ENCODE measurements at places on chromosomes 3 and 15.

GRCh38 chr15:86236356-86237110 is 156.9 kb downstream of the AGBL1 start:
- DNase-seq, result no peak

- no peak for DNase-seq
These were observed 68.5 kb downstream of the SAMMSON start for GRCh38 chr3:70067860-70068521.

DNA sequence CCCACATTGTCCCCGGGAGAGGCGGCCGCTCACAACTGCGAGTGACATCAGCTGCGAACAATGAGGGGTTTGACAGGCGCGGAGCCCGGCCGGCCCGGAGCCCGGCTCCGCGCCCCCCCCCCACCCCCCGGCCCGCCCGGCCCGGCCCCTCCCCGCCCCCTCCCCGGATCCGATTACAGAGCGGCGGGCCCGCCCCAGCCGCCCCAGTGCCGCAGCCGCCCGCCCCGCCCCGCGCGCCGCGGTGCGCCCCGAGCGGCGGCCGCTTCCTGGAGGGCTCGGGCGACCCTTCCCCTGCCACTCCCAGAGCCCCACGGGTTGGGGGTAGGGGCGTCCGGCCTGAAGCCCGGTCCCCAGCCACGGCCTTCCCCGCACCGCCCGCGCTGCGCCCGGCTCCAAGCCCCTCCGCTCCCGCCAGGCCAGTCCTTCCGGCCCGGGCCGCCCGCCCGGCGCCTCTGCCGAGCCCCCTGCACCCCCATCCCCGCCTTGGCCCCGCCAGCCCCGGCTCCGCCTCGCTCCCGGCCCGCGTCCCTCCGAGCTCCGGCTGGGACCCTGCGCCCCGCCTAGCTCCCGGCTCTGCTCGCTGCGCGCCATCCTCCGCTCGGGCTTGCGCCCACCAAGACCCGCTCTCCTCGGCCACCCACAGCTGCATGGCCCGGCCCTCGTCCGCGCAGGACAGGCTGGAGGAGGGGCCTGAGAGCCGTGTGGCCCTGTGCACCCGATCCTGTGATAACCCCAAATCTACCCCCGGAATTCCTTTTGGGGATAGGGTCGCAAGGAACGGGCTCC is at the start of gene PCBP4:
Gene PCBP4, minus strand, starts transcription at position 71 of the 786 bp plus-strand sequence. CDS start 6,214 bp downstream, outside the sequence.
- no peak for DNase-seq

- DNase-seq, result no peak
These were observed 140.7 kb downstream of the IMPG2 start for GRCh38 chr3:101179637-101180036.

GRCh38 chr3:29067007-29067406 is 213.9 kb upstream of the RBMS3 start:
- DNase-seq, result no peak

- no peak for DNase-seq
These were observed 29.1 kb downstream of the SCG5 start for GRCh38 chr15:32670623-32671022.

GRCh38 chr3:105137911-105138310 is 228.8 kb upstream of the ALCAM start:
- no peak for DNase-seq

GRCh38 chr15:33852570-33852969 is 115.7 kb upstream of the CHRM5 start:
- no peak for DNase-seq

All from stimulated activated CD8-positive, alpha-beta memory T cell treated with anti-CD3 and anti-CD28 coated beads, Interleukin-4, amount 100 ng/mL, for 4 hours (primary cell).